ENCODE measurements at places on chromosomes 11 and 22.

DNA sequence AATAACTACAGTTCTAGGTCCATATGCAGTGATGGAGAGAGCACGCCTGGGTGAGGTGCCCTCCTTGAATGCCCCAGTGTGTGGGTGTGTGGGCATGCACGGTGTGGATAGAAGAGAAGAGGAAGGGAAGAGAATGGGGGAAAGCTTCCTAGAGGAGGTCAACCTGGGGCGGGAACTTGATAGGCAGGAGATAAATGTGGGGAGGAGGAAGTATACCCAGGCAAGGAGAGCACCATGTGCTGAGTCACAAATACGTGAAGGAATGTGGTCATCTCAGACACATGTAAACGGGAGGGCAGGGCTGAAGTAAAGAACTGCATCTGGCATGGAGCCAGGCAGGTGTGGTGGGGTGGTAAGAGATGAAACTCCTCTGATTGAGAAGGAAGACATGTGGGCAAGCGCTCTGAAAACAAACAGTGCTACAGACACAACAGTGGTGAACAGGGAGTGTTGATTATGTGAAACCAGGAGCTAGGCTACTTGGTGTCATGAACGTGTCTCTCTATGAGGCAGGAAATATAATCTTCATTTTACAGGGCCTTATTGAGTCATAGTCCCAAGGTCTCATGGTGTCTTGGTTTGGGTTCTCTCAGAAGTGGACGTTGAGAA lies 61.5 kb upstream of the EED start:
- no peak for DNase-seq

GRCh38 chr22:40281717-40282116 lies 64.6 kb upstream of the ADSL start:
- DNase-seq: no peak

GRCh38 chr11:17163736-17164135 lies 44.0 kb downstream of the PIK3C2A start:
- DNase-seq: no peak

DNA sequence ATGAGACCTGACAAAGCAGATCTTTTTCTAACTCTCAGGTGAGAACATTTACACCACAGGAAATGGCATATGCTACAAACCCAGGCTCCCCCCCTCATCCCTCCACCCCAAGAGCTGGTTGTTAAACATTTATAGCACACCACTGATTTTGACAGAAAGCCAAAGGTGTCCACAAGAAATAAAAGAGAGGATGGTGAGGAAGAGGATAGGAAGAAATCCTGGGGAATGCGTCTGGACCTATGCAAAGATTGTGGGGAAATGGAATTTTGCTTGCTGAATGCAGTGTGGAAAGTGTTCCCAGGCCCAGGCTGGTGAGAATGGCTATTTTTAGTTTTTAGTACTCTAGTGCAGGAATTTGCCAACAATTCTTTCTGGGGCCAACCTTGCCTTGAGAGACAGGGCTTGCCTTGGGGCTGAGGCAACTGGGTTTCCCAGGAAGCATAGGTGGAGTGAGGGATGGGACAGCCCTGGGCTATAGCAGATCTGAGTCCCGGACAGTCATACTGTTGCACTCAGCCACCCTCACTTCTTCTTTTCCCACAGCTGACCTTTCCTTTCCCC lies 163.9 kb downstream of the ADAMTS15 start:
- no peak for DNase-seq

DNA sequence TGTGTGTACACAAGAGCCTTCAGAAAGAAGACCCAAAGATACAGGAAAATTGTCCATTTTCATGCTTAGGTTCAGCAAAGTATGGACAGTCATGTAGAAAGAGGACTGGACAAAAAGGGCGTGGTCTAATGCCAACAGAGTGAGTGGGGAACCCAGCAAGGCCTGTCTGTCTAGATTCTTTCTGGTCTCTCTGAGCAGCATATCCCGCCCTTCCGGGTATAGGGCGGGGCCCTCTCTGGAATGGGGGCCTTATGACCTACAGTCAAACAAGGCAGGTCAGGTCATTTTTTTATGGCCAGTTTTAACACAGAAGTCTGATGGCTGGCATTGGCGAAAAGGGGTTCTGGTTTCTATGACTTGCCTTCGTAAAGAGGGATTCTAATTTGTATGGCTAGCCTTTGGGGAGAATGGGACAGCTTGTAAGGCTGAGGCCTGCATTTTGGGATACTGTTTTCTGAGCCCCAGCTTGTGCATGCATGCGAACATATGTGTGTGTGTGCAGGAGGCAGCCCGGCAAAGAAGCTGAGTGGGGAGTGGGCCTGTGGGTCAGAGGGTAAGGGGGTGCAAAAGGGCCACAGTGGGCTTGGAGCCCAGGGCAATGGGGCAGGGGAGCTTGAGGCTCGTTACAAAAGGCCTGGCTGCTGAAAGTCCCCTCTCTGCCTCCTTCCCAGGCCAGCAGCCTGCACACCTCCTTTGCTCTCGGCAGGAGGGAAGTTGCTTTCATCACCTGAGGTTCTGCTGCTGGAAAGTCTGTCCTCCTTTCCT lies 130.5 kb upstream of the B3GAT1 start:
- no peak for DNase-seq

GRCh38 chr22:33056690-33057089 lies 1.5 kb downstream of the SYN3 start:
- no peak for DNase-seq

All from GM10248 (cell line).